Activated naive CD8-positive, alpha-beta T cell treated with anti-CD3 and anti-CD28 coated beads, Interleukin-2, amount 10 ng/mL, durations not matched to agents 7 days and 5 days (primary cell): ENCODE measurements at places on chromosomes 1 and 21. TPM values are rescaled to one million over a fixed set of nuclear protein-coding genes. Genes with fewer than 3 reads are reported as not detected.

Gene LCE1B
- total RNA-seq, result not detected

DNA sequence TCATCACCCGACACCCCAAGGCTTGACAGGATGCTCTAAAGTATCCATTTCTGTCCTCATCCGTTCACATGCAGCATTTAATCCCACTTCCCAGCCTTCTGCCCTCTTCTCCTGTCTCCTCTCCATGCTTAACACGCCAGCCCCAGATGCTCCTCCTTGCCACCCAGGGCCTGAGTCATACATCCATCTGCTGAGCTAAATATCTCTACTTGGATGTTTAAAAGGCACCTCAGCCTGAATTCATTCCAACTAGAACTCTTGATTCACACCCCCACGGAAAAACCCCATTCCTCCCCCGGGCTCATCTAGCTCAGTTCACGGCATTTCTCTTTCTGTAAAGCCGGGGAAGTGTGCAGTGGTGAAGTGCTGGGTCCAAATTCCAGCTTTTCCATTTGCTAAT, 27.7 kb downstream of the TEX35 start:
- no peak overlapping the region for H3K27ac ChIP-seq
- peaks cover 5% of the 10 kb centered on the region for H3K4me1 ChIP-seq
- no peak overlapping the region for H3K4me3 ChIP-seq

- H3K36me3 ChIP-seq, result no peaks in the 10 kb centered on the region
- H3K27me3 ChIP-seq, result peaks cover 4% of the 10 kb centered on the region
- no peak overlapping the region for H3K27ac ChIP-seq
- H3K4me3 ChIP-seq, result no peak overlapping the region
Observed at GRCh38 chr1:209356976-209357377, 226.5 kb upstream of the CAMK1G start.

Gene ECM1
- total RNA-seq, result 1.4 TPM

GRCh38 chr1:38885092-38885491, 3.7 kb upstream of the GJA9 start:
- no peaks in the 10 kb centered on the region for H3K4me1 ChIP-seq
- H3K27me3 ChIP-seq, result peaks cover 11% of the 10 kb centered on the region
- DNase-seq, result no peak
- no peaks in the 10 kb centered on the region for H3K36me3 ChIP-seq
- H3K27ac ChIP-seq, result no peak overlapping the region
- no peak overlapping the region for H3K4me3 ChIP-seq

Gene UQCRH
- 260 TPM for total RNA-seq

GRCh38 chr1:28592321-28593071, 431 bp downstream of the RAB42 start:
- DNase-seq, result peak; percentile 36
- H3K27me3 ChIP-seq, result peaks cover 12% of the 10 kb centered on the region
- H3K4me3 ChIP-seq, result peak overlapping the region; percentile 78
- no peak overlapping the region for H3K27ac ChIP-seq
- peaks cover 2% of the 10 kb centered on the region for H3K36me3 ChIP-seq
- no peaks in the 10 kb centered on the region for H3K4me1 ChIP-seq

DNA sequence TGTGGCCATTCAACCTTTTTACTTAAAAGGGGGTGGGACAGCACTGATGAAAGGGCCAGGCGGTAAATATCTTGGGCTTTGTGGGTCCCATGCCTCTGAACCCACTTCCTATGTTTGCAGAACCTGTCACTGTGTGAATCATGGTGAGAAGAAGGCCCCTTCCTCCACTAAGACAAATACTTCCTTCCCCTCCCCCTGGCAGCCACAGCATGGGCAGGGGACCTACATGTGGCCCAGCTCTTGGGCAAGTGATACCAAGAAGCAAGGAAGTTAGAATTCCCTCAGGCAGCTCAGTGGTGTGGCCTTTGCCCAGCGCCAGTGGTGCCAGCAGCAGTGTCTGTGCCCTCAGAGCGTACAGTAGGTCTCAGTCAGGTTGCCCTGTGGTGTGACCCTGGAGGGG, 168.6 kb downstream of the TRIM33 start:
- peaks cover 8% of the 10 kb centered on the region for H3K36me3 ChIP-seq
- peak overlapping the region; percentile 74 for H3K27ac ChIP-seq
- H3K27me3 ChIP-seq, result no peaks in the 10 kb centered on the region

Gene TLCD4
- 0.06 TPM for total RNA-seq

DNA sequence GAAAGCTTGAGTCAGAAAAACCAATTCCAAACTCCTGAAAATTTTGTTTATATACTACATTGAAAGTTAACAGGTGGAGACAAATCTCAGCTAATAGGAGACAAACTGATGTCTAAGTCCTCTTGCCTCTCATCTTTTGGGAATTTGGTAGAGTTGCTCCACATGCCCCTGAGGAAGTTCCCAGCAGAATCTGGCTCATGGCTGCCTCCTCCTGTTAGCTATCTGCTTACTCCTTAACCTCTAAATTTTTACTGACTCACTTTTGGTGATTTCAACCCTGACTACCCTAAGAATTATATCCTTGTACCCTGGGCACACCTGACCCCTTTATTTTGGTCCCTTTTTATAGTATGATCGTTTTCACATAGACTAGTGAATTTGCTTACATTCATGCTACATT, 633.7 kb upstream of the USP24 start:
- no peak overlapping the region for H3K4me3 ChIP-seq
- no peaks in the 10 kb centered on the region for H3K36me3 ChIP-seq
- H3K27ac ChIP-seq, result no peak overlapping the region
- H3K4me1 ChIP-seq, result no peaks in the 10 kb centered on the region

Gene GBP6
- 0.23 TPM for total RNA-seq

DNA sequence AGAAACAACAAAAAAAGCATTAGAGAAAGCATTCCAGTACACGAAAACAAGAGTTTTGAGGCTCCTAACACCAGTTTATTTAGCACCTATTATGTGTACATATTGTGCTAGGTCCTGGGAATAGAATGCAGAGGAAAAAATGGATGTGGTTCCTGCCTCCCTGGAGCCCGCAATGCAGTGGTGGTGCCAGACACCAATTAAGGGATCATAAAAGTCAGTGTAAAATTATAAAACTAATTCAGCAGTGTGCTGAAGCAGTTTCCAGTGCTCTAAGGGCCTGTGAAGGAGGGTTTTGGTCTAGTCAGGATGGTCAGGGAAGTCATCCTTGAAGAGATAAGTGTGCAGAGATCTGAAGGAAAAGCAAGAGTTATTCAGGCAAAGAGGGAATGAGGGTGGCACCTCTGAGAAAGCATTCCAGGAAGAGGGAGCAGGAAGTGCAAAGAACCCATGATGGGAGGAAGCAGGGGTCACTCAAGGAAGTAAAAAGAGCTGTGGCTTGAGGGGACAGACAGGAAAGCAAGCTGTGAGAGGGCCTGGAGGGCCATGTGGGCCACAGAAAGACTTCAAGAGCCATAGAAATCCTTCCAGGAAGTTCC, 65.2 kb upstream of the IFNLR1 start:
- H3K27me3 ChIP-seq, result peaks cover 5% of the 10 kb centered on the region
- H3K27ac ChIP-seq, result no peak overlapping the region
- no peak overlapping the region for H3K4me3 ChIP-seq
- DNase-seq, result no peak
- H3K36me3 ChIP-seq, result no peaks in the 10 kb centered on the region

DNA sequence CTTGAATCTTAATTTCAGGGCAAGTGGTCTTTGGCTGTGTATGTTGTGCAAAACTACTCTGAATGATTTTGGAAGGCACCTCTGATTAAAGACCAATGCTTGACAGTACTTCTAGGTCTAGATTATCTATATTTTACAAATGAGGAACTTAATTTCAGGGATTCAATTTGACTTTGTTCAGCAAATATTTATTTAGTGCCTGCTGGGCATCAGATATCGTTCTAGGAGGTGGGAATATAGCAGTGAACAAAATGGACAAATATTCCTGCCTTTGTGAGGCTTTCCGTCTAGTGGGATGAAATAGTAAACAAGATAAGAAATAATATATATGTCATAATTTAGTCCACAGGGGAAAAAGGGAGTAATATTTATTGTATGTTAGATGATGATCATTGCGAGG, 4.7 kb downstream of the ZNF326 start:
- no peak overlapping the region for H3K27ac ChIP-seq
- H3K36me3 ChIP-seq, result peaks cover 11% of the 10 kb centered on the region
- H3K27me3 ChIP-seq, result no peaks in the 10 kb centered on the region
- peaks cover 22% of the 10 kb centered on the region for H3K4me1 ChIP-seq
- no peak overlapping the region for H3K4me3 ChIP-seq

Gene RXFP4
- total RNA-seq, result 0.26 TPM

GRCh38 chr1:33637846-33638440, 165.5 kb downstream of the ZSCAN20 start:
- H3K4me3 ChIP-seq, result no peak overlapping the region
- H3K4me1 ChIP-seq, result no peaks in the 10 kb centered on the region
- peaks cover 16% of the 10 kb centered on the region for H3K27me3 ChIP-seq
- no peaks in the 10 kb centered on the region for H3K36me3 ChIP-seq
